ENCODE measurements at places on chromosomes 2 and 18.
A peak's percentile ranks its signal among the peaks of the same experiment; 100 is the strongest.

DNA sequence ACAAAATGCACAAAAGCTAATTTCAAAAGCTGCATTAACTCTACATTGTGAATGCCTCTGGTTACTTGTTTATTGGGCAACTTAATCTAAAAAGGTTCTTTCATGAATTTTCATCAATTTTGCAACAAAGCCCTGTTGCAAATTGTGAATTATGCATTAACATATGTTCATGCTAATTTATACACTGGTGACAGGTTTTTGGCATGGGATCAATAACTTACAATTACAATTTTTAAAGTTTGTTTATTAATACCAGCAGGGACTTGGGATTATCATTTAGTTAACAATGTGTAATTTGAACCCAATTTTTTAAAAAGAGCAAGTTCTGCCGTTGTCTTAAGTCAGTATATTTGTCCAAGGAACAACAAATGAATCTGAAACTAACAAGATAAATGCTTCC lies 183.6 kb downstream of the DCC start:
- DNase-seq: no peak

DNA sequence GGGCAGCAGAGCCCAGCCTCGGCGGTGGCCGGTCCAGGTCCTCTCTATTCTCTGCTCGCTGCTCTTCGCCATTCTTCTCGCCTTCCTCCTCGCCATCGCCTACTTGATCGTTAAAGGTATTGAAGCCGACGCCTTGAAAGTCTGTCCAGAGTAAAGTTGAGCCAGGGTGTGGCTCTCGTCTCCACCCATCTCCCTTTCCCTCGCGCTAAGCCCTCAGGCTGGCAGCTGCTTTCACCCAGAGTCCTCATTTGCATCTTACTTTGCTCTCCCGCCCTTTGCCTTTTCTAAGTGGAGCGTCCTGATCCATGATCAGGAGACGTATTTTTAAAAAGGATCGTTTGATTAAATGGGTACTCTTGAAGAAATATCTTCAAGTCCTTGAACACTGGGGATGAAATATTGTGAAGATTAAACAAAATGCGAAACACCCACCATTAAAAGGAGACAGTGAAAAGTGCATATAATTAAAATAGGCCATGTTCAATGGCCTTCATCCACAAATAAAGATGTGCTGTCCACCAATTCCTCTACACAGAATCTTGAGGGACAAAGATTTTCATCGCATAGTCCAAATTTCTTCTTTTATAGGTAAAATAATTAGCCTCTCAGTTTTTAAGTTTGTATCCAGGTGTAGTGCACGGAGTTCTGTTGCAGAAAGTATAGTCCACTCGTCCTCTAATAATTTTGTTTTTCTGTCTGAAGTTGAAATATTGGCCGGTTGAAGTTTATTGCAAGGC lies 657 bp downstream of the ARL6IP6 start:
- DNase-seq: peak; percentile 27

GRCh38 chr18:79853993-79854364 lies 56.2 kb downstream of the KCNG2 start:
- DNase-seq: no peak

- no peak for DNase-seq
These were observed 133.5 kb downstream of the FAM124B start for GRCh38 chr2:224268441-224268840.

DNA sequence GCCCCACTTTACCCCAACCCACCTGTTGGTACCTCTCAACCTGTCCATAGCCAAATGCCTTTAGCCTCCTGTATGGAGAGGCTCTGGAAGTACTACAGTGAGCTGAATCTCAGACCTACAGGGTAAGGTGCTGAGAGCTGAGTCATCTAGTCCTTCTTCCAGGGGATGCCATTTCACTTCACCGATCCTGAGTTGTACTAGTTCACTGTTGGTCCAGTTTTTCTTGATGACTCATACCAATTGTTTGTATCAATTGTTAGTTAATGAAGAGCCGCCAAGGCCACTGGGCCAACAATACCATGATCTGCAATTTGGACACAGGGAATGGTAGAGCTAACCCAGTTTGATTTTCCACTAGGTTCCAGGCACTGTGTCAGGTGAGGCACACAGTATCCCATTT lies 257.0 kb downstream of the CLIP4 start:
- DNase-seq: no peak

DNA sequence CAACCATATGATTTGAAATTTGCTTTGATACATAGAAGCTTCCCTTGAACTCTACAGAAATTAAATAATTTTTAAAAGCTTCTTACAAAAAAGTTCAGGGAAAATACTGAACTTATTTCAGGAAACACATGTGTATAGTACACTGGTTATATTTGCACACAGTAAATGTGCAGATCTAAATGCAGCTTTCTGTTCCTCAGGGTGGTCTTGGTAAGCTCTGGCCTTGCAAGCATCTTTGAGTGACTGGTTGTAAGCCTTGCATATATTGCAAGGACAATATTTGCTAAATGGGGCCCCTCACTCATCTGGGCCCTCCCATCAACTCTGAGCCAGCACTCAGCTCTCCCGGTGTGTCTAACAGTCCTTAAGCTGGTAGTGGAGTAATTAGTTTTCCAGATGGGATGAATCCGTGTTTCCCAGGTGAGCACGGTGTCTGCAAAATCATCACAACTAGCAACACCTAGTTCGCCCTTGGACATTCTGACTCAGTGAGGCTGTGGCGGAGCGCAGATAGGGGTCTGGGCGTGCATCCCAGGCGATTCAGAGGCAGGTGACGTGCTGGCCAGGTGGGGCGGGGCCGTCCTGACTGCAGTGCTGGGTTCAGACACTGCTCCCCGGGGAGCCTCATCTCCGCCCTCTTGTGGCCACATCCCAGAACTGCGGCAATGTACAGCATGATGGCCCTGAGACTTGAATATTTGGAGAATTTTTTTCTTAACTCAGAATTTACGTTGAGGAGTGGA lies 149.6 kb downstream of the MBP start:
- DNase-seq: peak; percentile 67

GRCh38 chr2:149719695-149720094 lies 132.1 kb upstream of the MMADHC start:
- DNase-seq: no peak

GRCh38 chr2:240615820-240616547 lies 9.3 kb upstream of the GPR35 start:
- no peak for DNase-seq

DNA sequence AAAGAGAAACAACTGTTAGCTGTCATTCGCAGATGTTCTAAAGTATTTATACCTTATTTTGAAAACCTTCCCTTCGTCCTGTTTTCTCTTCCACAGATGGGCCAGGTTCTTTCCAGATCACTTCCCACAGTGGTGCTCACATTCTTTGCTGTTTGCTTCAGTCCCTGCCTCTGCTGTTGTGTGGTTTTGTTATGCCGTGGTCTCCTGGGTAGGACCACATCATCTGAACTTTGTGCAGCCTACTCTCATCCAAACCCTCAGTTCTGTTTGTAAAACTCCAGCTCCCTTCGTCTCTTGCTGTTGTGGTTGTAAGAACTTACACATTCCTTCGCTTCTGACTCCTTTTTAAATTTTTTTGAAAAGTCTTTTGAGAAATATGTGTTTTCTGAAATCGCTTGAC lies 38.1 kb downstream of the ZNF236 start:
- DNase-seq: no peak

- DNase-seq: no peak
These were observed 33.7 kb downstream of the STARD6 start for GRCh38 chr18:54323970-54324369.

DNA sequence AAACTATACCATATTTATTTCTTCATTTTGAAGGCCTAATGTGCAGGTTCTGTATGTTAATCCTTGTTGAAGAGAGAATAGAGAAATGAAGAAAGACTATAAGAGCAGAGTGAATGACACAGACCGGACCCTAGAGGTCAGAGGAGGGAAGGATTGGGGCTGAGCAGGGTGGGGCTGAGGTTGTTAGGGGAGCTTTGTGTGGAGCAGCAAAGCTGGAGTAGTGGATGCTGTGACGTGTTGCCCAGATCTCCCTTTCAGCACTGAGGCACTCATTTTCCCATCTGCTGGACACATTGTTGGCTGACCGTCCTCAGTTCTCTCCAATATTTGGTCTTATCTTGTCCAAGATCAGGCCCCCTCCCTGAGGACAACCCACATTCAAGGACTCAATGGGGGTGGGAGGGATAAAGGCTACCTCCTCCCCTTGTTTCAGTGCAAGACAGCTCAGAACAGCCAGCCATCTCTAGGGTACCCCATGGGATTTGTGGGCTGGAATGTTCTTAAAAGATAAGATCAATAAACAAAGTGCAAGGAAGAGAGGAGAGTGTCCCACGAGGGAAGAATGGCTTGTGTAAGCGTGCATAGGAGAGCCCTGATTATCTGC lies 143.6 kb downstream of the TDRD15 start:
- DNase-seq: no peak

- DNase-seq: no peak
These were observed 14.1 kb upstream of the KLHL41 start for GRCh38 chr2:169495310-169495928.

DNA sequence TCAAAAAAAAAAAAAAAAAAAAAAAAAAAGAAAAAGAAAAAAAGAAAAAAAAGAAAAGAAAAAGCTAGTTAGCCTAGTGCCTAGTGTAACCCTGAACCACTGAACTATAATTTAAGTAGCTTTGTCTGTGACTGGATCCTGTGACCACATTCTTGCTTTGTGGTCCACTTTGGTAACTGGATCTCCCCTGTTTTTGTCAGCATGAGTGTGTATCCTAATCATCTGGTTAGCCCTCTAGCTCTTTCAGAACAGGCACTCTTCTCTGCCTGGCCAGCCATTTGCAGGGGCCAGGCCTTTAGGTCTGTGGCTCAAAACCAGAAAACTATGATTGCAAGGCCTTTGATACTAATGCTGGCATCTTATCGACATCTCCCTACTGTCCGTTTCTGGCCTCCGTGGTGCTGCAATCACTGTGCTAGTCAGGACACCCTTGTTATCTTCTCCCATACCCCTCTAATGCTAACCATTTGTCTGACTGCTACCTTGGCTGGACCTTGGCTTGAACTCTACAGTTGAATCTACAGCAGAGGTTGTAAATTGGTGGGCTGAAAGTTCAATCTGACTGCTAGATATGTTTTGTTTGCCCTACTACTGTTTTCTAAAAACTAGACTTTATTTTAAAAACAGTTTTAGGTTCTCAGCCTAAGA lies 40.5 kb downstream of the RBKS start:
- no peak for DNase-seq

DNA sequence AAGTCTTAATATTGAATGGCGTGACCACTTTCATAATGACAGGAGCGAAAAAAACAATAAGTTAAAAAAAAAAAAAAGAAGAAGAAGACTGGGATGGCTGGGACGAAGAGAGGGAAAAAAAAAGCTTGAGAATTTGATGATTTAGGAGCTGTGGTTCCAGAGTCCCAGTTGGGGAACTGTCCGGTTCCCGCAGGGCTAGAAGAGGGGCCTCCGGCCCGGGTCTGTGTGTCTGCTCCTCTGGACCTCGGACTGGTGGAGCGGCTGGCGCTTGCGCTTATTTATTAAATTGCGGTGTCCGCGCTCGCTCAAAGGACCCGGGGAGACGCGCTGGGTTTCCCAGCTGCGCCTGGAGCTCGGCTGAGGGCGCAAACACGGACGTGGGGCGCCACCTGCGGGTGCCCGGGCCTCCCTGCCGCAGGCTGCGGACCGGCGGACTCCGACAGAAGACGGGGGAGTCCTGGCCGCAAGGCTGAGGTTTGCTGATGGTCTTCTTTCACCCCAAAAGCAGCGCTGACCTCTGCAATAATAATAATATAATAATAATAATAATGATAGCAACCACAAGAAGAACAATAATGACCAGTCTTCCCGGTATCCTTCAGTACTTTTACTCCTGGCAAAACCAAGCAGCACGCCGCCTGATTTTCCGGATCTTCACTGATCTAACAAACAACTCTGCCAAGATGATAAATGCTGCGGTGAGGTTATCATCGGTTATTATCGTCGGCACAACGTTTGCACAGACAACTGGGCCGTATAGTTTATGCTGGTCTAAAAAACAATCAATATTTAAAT lies at the start of gene CBLN2:
Gene CBLN2, minus strand, starts transcription at position 251 of the 795 bp plus-strand sequence. CDS start 2,182 bp downstream, outside the sequence.
- no peak for DNase-seq

DNA sequence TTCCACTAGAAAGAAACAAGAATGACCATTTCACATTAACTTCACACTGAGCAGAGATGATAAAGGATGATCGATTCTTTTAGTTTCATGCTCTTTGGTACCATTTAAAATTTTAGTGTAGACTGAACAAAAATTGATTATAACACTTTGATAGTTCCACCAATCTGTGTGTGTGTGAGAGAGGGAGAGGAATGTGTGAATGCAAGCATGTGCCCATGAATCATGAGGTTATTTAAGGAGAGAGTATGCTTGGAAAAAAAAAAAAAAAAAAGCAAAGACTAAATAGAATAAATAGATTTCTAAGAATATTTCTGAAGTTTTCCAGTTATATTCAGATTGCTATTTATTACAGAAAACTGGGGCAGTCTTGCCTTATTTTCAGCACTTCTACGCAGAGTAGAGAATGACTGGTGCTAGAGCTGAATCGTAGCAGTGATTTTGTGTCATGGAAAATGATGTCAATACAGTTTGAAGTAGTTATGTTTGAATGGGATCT lies 900.8 kb downstream of the SLC4A3 start:
- DNase-seq: no peak

GRCh38 chr2:28449488-28450395 lies 46.1 kb upstream of the PLB1 start:
- DNase-seq: no peak

GRCh38 chr2:20580690-20581437 lies 70.0 kb downstream of the HS1BP3 start:
- DNase-seq: no peak

- DNase-seq: no peak
These were observed 203.9 kb downstream of the PRKCE start for GRCh38 chr2:45855374-45855773.

DNA sequence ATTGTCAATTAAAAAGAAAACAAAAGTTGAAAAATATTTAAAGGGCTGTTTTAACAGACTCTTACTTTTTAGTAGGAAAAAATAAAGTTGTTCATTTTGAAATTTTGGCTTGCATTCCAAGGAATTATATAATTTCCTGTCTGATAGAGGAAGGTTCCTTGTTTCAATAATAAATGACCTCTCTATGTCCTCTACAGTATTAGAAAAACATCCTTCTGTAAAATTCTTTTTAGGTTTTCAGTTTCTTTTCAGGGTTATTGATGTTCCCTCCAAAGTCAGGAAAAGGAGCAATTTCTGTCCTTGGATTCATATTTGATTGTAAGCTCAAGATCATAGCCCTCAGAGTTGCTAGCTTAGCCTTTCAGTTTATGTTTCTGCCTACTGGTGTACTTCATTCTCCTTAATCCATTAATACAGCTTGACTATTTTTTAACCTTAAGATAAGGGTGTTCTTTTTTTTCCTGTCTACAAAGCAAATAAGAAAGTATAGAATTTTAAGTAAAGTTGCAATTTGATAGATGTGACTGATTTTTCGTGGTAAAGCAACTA lies 125.2 kb upstream of the COL3A1 start:
- DNase-seq: no peak

GRCh38 chr2:41495050-41495449 lies 552.8 kb upstream of the PKDCC start:
- no peak for DNase-seq

- no peak for DNase-seq
These were observed 23.0 kb upstream of the ODC1 start for GRCh38 chr2:10471046-10471571.

GRCh38 chr2:43154685-43155084 lies 71.7 kb downstream of the ZFP36L2 start:
- no peak for DNase-seq

GRCh38 chr2:96503637-96504243 lies 1.4 kb downstream of the NEURL3 start:
- peak; percentile 43 for DNase-seq

All from breast epithelium (tissue), 4 donors.